Spinal cord (tissue), 10 donors: ENCODE measurements at places on chromosomes 4 and X. TPM values are rescaled to one million over a fixed set of nuclear protein-coding genes. Genes with fewer than 3 reads are reported as not detected.

GRCh38 chr4:825971-826330 lies at the start of gene CPLX1:
CPLX1 (minus strand) TSS chr4:826129; CDS start chr4:824522, 1,607 bp downstream.
- H3K4me3 ChIP-seq: peak within 1 kb of the TSS; percentile 29
- H3K4me1 ChIP-seq: peaks cover 51% of the 10 kb centered on the region
- peak; percentile 31 for DNase-seq
- no peak within 1 kb of the TSS for H3K27ac ChIP-seq
- peaks cover 20% of the 10 kb centered on the region for H3K27me3 ChIP-seq

CYP2U1 gene
- 12.1 TPM for polyA plus RNA-seq

- H3K4me3 ChIP-seq: no peak overlapping the region
- no peaks in the 10 kb centered on the region for H3K4me1 ChIP-seq
- DNase-seq: no peak
- no peaks in the 10 kb centered on the region for H3K36me3 ChIP-seq
- H3K27ac ChIP-seq: no peak overlapping the region
Observed at GRCh38 chr4:79442422-79442821, 34.4 kb upstream of the GK2 start.

DNA sequence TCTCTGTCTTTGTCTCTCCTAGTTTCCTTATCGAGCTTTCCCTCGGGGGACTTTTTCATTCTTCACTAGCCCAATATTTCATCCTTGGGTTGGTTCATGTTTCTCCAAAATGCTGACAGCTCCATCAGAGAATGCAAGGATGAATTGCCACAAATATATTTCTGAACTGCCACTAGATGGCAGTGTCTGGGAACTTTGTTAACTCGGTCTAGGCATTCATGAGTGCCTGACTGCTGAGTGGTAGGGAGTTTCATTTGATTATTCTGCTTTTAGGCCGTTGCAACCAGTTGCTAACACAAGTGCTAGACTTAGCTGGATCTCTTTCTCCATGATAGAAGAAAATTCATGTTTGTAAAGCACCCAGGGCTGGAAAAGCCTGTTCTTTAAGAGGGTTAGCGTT lies 73.5 kb upstream of the RAP2C start:
- H3K27ac ChIP-seq: no peak overlapping the region
- H3K4me3 ChIP-seq: no peak overlapping the region
- H3K4me1 ChIP-seq: no peaks in the 10 kb centered on the region
- H3K36me3 ChIP-seq: no peaks in the 10 kb centered on the region
- DNase-seq: peak; percentile 80

DNA sequence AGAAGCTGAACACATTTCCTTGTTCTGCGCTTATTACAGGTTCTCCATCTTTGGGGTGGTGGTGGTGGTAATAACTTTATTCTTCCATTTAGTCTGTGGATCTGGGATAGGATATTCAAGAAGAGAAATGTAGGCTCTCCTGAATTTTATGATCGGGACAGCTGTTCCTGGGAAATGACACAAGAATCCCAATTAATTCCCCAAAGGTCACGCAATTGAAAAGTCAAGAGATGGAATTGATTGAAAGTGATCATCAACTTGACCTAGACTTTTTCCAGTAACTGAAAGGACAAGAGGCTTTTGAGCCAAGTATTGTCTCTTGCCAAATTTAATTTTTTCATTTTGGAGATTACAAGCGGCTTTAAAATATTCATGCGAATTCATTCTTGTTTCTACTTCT lies 98.7 kb upstream of the CBLL2 start:
- H3K27ac ChIP-seq: no peak overlapping the region
- no peaks in the 10 kb centered on the region for H3K27me3 ChIP-seq
- DNase-seq: no peak
- no peaks in the 10 kb centered on the region for H3K4me1 ChIP-seq
- H3K36me3 ChIP-seq: no peaks in the 10 kb centered on the region

DNA sequence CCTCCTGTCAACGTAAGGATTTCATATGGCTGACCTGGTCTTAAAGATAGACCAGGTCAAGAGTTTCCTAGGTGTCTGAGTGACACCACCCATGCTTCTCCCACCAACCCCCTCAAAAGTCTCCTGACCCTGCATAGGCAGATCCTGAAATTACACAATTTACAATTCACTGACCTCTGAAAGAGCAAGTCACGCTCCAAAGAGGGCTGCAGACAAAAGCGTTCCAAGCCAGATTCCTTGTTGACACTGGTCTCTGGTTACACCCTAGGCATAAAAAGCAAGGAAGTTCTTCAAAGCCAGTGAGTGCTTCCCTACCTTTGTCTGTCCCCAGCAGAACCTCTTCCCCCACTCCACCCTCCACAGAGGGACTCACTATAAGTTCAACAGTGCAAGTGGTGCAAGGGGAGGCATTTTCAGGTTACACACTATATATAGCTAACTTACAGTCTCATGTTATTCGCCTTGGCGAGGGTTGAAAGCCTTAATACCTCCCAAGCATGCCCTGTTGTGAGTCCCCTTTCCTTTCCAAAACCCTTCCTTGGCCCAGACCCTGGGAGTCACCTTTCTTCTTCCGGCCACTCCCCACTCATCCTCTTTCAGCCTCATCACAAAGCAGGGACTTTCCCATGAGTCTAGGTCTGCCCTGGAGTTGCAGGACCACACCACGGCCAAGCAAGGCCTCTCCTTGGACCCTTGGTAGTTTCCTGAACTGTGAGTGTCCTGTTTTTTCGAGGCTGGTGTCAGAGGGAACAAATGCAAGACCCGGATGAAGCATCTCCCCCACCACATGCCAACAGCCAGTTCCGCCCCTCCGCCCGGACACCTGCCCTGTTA lies 58.0 kb upstream of the KLF3 start:
- no peak overlapping the region for H3K4me3 ChIP-seq
- H3K27ac ChIP-seq: no peak overlapping the region
- no peaks in the 10 kb centered on the region for H3K27me3 ChIP-seq
- no peaks in the 10 kb centered on the region for H3K36me3 ChIP-seq
- DNase-seq: no peak
- H3K4me1 ChIP-seq: peaks cover 11% of the 10 kb centered on the region

- no peak overlapping the region for H3K4me3 ChIP-seq
- DNase-seq: no peak
- no peaks in the 10 kb centered on the region for H3K4me1 ChIP-seq
- no peaks in the 10 kb centered on the region for H3K27me3 ChIP-seq
- H3K27ac ChIP-seq: no peak overlapping the region
Observed at GRCh38 chr4:78318126-78318525, 233.4 kb upstream of the ANXA3 start.

KIAA1210 gene
- polyA plus RNA-seq: 0.29 TPM

GRCh38 chr4:1230971-1231636 lies 17.8 kb downstream of the CTBP1 start:
- no peak overlapping the region for H3K4me3 ChIP-seq
- no peak overlapping the region for H3K27ac ChIP-seq
- no peaks in the 10 kb centered on the region for H3K27me3 ChIP-seq
- peaks cover 96% of the 10 kb centered on the region for H3K36me3 ChIP-seq

- H3K36me3 ChIP-seq: no peaks in the 10 kb centered on the region
- no peaks in the 10 kb centered on the region for H3K27me3 ChIP-seq
- H3K4me1 ChIP-seq: no peaks in the 10 kb centered on the region
- H3K27ac ChIP-seq: no peak overlapping the region
- no peak for DNase-seq
- no peak overlapping the region for H3K4me3 ChIP-seq
Observed at GRCh38 chr4:74205046-74205445, 47.1 kb downstream of the MTHFD2L start.
